HEK293T (cell line): ENCODE measurements at places on chromosomes 6 and 20.

GRCh38 chr6:14921170-14921569 is 324.7 kb upstream of the JARID2 start:
- no peak for DNase-seq

GRCh38 chr20:38156888-38157634 is 8.0 kb downstream of the TGM2 start:
- no peak for DNase-seq

DNA sequence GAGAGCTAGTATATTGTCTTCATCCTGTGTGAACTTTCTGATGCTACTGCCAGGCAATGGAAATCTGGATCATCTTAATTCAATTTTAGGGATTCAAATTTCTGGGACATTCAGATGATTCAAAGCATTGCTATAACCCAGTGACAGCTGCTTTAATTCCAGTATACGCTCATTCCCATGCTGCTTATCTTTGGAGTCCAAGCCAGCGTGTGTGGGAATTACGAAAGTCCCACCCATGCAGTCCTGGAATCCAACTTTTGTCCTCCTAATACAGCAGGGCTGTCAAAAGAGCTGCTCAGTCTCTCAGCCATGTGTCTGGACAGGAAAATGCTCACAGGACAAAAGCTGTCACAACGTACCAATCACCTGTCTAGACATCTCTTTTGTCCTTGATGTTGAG is 219.8 kb downstream of the LAMA2 start:
- DNase-seq, result no peak

- DNase-seq, result no peak
Measured at GRCh38 chr6:39983193-39983592, 48.9 kb upstream of the MOCS1 start.

- no peak for DNase-seq
Measured at GRCh38 chr6:105459049-105459448, 56.2 kb upstream of the PREP start.

DNA sequence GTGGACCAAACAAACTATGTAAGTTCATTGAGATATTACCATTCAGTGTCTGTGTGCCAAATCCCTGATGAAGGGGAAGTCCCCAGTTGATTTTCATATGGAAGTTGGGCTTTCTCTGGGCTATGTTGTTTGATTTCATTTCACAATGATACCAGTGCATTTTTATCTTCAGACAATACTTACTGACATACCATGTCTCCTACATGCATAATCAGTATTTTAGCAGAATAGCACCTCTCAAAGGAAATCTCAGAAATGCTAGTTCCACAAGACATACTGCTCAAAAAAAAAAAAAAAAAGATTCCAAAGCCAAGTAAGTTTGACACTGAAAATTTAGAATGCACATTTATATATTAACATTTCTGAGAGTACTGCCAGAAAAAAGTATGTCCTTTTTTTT is 168.8 kb upstream of the RNF217 start:
- no peak for DNase-seq

- DNase-seq, result no peak
Measured at GRCh38 chr6:159312206-159312605, 143.0 kb downstream of the FNDC1 start.
